BE2C (cell line): ENCODE measurements at places on chromosomes 3 and 15.
A peak's percentile ranks its signal among the peaks of the same experiment; 100 is the strongest.

GRCh38 chr3:69088063-69088462 lies 3.3 kb downstream of the ARL6IP5 start:
- no peak for DNase-seq

DNA sequence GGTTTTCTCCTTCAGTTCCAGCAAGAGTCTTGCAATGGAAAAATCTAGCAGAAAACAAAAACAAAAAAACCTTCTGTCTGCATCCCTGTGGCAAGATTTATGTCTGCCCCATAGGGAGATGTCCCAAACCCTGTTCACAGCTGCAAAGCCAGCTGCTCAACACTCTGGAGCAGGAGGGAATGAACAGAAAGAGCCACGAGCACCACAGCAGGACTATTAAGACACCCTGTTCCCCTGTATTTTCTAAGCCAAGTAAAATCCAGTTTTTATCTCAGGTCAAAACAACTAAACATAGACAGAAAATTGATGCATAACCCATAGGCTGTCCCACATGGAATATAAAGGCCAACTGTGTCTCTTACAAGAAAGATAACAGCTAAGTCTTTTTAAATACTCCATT lies 357.9 kb downstream of the LSAMP start:
- no peak for DNase-seq

DNA sequence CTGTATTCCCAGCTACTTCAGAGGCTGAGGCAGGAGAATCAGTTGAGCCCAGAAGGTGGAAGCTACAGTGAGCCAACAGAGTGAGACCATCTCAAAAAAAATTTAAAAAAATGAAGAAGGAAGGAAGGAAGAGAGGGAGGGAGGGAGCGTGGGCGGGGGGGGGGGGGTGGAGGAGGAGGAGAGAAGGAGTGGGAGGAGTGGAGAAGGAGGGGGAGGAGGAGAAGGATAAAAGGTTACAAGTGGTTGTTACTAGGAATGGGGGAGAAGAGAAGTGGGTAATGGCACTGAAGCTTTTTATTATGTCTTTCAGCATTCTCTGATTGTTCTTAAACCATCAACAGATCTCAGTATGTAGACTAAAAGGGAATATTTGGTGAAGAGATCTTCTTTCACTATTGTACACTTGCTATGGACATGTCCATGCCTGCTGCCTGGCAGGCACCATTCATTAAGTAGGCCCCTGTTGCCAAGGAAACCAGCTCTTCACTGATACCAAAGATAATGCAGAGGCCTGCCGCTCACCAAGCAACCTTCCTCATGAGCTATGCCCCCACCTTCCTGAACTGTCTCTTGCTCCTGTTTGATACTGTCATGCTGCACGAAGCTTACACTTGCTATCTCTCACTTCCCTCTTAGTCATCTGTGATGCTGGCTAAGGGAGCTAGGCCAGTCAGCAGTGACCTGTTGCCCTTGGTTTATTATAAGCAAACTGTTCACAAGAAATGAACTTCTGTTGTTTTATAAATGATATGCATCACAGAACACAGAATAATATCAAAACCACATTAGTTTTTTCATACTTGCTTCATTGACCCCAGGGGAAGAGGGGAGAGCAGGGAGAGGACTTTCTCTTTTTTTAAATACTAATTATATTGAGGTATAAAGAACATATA lies 23.1 kb downstream of the EPM2AIP1 start:
- peak; percentile 82 for DNase-seq

DNA sequence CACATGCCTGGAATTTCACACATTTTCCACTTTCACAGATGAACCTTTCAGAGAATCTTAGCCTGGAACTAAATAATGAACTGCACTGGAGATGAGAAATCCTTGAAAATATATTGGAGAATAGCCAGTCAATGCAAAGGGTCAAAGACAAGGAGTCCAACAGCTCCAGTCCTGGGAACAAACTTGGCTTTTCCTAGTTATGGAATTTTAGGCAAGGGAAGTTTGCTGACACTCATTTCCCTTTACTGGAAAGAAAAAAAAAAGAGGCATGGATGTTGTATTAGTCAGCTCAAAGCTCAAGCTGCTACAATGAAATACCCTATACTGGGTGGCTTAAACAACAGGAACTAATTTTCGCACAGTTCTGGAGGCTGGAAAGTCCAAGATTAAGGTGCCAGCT lies 690.8 kb upstream of the ARPP21 start:
- DNase-seq: no peak

DNA sequence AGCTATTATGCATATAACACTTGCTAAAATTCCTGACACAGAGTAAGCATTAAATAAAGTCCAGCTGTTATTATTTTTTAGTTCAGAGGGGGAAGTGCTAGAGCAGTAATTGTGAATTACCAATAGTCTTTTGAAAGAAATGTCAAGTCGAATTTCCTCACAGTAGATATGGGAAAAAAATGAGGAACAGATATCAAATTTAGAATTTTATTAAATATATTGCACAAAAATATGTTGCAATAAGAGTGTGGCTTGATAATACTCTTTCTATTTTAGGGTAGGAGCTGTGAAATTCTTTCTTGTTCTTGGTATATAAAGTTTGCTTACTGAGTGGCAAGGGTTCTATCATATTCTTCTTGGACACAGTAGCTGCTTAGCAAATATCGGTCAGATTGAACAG lies 181.3 kb downstream of the NFKBIZ start:
- DNase-seq: no peak

DNA sequence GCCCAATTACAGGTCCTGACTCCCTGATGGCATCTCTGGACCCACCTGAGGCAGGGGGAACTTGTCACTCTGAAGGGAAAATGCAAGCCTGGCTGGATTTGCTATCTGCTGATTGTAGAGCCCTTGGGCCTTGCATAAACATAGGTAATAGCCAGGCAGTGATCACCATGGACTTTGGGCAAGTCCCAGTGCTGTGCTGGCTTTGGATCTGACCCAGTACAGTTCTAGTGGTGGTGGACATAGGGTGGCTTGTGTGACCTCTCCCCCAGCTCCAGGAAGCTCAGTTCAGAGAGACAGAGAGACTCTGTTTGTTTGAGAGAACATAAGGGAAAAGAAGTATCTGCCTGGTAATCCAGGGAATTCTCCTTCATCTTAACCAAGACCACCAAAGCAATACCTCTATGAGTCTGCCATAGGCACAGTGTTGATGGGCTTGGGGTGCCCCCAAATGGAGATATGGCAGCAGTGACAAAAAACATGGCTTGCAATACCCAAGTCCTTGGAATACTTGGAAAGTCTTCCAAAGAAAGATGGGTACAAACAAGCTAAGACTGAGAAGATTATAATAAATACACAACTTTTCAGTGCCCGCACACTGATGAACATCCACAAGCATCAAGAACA lies 348.5 kb downstream of the PYDC2 start:
- DNase-seq: no peak

- DNase-seq: no peak
Measured at GRCh38 chr3:186842426-186843038, at the start of gene ADIPOQ. Gene ADIPOQ, plus strand, starts transcription at chr3:186842710. Its CDS starts 10,349 bp downstream, at chr3:186853059.

GRCh38 chr3:50950591-50950990 lies 275.9 kb downstream of the DOCK3 start:
- no peak for DNase-seq

DNA sequence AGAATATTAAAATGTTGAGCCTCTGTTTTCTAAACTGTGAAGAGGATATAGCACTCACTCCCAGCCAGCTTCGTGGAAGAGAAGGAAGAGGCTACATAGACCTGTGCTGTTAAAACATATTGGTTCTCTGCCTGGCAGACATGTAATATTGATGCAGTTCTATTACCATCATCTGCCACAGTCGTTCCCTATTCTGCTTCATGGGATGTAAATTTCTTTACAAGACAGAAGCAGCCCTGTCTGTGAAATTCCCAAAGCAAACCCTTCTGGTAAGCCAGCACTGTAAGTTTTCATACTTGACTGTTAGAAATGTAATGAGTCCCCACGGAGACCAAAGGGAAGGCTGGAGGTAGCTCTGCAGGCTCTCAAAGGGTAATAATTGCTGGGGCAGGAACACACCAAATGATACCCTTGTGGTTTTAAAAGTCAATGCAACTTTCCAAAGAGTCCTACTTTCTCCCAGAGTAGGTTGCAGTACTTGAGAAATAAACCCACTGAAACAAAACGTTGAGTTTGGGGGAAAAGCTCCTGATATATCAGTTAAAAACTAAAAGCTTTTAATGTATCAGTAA lies 129.9 kb upstream of the HES1 start:
- no peak for DNase-seq

DNA sequence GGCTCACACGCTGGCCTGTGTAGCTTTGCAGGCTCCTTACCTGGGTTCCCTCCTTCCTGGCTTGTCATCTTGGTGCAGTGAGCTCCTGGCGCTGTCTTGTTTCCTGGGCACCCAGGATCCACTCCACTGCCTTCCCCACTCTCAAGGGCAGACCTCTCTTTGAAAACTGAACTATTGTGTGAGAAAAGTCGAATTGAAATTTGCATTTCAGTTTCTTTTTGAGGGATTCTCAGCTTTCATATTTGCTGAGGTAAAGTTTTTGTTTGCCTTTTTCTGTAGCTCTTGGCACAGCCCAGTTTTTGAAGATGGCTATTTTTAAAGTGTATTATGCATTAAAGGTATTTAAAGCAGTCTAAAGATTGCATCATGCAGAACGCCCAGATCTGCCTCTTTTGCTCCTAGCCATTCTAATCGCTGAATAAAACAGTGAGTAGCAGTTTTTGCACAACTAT lies 70.1 kb downstream of the CCK start:
- DNase-seq: no peak

GRCh38 chr3:193863657-193864357 lies 270.8 kb downstream of the OPA1 start:
- no peak for DNase-seq

- DNase-seq: peak; percentile 88
Measured at GRCh38 chr15:101501703-101502373, 12.3 kb upstream of the PCSK6 start.

- peak; percentile 31 for DNase-seq
Measured at GRCh38 chr3:146589899-146590508, 15.1 kb downstream of the PLSCR5 start.

DNA sequence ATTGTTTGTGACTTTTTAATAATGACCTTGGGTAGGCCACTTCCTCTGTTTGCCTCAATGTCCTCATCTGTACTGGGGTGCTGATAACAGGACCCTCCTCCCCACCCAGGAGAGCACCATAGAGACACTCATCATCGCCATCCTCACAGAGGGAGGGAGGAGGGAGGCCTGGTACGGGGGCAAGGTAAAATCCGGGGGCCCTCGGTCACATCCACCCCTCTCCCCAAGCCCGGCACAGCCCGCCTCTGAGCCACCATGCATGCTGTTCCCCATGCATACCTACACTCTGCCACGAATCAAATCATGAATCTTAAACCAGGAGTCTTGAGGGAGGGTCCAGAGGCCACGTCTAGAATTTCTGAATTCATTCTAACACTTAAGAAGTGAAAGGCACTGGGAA lies 74.9 kb upstream of the IQSEC1 start:
- no peak for DNase-seq

DNA sequence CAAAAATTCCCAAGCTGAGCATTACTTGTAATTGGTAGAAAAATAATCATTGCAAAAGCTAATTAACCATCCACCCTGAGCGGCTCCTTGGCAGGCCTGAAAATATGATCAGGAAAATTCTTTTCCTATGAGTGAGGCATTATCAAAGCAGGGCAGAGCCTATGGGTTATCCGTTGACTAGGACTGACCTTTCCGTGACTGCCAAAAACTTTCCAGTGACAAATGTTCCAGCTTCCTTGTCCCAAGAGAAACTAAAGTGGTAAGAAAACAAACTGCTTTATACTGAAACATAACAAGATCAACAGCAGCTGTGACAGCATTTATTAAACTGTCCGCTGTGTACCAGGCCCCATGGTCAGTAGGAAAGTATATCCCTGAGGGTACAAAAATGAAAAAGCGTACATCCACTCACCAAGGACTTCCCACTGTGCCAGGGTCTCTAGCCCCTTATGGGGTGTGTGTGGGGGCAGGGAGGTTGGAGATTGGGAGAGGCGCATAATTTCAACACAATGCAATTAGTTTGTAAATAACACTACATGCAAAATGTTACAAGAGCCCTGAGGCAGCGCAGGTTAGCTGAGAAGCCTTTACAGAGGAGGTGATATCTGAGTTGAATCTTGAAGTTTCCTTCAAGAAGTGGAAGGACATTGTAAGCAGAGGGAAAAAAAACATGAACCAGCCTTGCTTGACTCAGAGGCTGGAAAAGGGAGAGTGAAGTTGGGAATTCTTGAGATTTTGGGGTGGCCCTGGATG lies 8.5 kb downstream of the LIPC start:
- no peak for DNase-seq

- DNase-seq: peak; percentile 59
Measured at GRCh38 chr3:125437631-125438435, 62.7 kb upstream of the ZNF148 start.

- no peak for DNase-seq
Measured at GRCh38 chr3:194906970-194907629, 221.4 kb downstream of the FAM43A start.

DNA sequence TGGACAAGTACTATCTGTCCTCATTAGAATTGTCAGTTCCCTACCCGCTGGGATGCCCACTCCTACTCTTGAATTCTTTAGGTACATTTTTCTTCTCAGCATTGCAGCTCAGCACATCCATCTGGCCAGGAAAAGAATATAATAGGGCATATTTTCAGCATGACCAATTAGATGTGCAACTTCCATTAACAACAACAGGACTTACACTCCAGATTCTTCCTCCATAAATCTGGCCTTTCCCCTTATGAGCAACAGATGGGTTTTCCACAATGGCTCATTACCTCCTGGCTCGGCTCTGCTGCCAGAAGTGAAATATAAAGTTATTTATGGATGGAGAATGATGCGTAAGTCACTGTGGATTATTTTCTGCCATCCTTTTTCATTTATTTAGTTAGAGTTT lies 443.8 kb upstream of the TGFBR2 start:
- no peak for DNase-seq
